NCI-H1092 (cell line): ENCODE measurements at places on chromosomes 3 and 15.

GRCh38 chr15:63089260-63090043 lies 32.2 kb upstream of the LACTB start:
- no peak for DNase-seq

GRCh38 chr3:48463703-48464102 lies 17.2 kb downstream of the ATRIP start:
- DNase-seq, result no peak

- no peak for DNase-seq
These were observed 461.1 kb downstream of the C3orf38 start for GRCh38 chr3:88610820-88611219.

DNA sequence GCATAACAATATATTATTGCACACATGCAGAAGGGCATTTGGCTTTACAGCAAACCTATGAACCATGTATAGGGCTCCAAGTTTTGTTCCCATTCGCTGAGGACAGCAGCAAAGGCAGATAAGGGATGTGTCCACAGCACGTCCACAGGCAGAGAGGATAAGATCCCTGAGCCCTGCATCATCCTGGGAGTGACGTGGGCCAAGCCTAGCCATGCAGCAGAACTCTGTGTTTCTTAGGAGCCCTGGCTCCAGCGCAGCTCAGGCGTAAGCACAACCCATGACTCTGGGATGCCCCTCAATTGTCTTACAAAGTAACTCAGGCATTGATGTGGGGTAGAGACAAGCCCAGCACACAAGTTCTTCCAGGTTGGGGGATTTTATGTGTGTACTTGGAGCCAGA lies 194.3 kb upstream of the CTDSPL start:
- no peak for DNase-seq

GRCh38 chr3:168272343-168272985 lies 176.7 kb upstream of the GOLIM4 start:
- DNase-seq, result no peak

DNA sequence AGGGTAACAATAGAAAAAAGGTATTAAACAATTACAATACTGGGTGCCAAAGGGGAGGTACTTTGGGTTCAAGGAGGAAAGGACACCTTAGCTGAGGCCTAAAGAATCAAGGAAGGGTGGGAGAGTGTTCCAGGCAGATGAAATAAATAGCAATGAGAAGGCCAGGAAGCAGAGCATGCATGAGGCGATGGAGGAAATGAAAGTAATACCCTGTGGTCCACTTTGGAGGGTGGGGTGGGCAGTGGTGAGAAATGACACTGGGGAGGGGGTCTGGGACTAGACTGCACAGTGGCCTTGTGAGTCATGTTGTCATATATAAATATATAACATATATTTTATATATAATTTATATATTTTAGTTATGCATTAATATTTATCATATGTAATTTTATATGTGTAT lies 55.9 kb downstream of the BHLHE40 start:
- DNase-seq, result no peak

DNA sequence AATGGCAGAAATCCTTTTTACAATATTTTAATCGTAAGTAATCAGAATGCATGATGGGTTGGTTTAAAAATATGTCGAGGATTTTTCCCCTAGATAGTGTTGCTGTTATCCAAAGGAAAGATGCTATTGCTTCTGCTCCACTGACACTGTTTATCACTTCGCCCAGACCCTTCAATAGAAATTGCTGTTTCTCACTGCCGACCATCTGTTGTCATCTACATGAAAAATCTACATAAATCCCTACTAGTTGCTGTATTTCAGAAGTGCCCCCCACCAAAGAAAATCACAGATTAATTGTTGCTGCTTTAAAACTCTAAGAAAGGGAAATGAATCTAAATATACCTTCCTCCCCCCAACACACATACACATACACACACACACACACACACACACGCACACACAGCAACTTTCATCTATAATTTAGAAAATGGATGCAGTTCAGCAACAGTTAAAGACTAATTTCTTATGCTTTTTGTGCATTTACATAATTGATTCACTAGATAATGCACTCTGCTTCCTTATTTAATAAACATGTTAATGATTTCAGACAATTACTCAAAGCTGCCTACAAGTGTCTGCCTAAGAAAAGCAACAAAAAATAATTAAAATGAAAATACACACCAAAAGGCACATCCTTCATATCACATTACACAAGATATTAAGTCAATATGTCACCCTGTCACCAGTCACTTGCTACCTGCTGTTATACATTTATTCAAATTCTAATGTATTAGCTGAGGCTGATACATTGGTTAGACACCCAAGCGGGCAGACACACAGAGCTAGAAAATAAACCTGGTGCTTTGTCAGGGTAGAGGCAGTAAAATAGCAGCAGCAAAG lies 82.8 kb downstream of the RORA start:
- no peak for DNase-seq

DNA sequence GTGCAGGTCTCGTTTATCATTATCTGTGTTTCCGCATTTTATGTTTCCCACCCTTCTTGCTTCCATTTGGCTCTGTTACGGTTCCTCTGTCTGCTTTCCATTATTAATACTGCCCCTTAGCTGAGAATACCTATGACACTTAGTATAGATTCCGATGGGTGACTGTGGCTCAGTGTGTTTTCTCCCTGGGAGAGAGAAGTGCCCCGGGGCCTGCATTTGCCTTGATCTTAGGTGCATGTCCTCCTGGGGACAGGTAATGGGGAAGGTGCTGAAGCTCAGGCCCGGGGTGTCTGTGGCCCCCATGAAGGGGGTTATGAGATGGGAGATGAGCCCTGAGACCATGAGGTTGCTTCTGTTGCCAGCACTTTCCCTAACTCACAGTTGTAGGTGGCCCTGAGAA lies 43.4 kb upstream of the PCSK6 start:
- no peak for DNase-seq

DNA sequence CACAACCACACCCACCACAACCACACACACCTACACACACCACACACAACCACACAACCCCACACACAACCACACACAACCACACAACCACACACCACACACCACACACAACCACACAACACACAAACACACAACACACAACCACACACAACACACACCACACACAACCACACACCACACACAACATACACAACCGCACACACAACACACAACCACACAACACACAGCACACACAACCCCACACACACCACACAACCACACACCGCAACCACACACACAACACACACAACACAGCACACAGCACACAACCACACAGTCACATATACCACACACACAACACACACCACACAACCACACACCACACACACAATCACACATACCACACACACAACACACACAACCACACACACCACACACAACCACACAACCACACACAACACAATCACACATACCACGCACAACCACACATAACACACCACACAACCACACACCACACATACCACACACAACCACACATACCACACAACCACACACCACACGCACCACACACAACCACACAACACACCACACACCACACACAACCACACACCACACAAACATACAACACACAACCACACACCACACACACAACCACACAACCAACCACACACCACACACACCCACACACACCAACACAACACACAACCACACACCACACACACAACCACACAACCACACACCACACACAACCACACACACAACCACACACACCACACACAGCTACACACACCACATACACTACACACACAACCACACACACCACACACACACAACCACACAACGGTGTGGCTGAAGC lies 23.7 kb downstream of the CPN2 start:
- no peak for DNase-seq

- DNase-seq, result no peak
These were observed 33.8 kb downstream of the SETMAR start for GRCh38 chr3:4336850-4337546.

- DNase-seq, result no peak
These were observed 139.2 kb upstream of the ADAMTS9 start for GRCh38 chr3:64827019-64827418.

DNA sequence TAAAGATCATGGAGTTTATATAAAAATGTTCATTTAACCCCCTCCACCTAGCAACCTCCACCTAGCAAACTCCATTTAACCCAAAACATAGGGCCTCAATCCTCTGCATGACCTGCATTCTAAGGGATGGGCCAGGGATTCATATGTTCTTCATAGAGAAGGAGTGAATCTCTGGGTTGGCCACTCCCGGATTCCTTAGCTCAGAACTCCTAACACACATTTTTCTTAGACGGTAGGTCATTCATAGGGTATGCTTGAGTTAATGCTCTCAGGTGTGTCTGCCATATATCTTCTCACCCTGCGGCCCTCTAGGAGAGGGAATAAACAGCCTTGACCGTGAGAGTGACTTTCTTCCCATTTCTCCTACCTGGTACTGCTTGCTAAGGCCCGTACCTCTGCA lies 102.0 kb upstream of the IGSF10 start:
- no peak for DNase-seq

DNA sequence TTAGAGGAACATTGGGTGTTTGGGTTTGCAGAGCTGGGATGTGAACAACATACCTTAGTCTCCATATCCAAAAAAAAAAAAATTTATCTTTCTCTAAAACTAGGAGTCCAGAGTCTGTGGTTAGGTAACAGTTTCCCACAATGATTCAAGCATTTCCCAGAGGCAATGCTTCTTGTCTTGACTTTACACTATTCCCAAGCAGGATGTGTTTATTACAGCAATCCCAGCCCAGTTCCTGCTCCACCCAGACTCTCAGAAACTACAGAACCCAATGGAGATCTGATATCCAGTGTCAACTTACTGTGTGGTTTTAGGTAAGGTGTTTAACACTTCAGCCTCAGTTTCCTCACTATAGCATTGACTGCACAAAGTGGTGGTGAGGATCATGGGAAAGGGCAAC lies 2.3 kb upstream of the C3orf62 start:
- no peak for DNase-seq

DNA sequence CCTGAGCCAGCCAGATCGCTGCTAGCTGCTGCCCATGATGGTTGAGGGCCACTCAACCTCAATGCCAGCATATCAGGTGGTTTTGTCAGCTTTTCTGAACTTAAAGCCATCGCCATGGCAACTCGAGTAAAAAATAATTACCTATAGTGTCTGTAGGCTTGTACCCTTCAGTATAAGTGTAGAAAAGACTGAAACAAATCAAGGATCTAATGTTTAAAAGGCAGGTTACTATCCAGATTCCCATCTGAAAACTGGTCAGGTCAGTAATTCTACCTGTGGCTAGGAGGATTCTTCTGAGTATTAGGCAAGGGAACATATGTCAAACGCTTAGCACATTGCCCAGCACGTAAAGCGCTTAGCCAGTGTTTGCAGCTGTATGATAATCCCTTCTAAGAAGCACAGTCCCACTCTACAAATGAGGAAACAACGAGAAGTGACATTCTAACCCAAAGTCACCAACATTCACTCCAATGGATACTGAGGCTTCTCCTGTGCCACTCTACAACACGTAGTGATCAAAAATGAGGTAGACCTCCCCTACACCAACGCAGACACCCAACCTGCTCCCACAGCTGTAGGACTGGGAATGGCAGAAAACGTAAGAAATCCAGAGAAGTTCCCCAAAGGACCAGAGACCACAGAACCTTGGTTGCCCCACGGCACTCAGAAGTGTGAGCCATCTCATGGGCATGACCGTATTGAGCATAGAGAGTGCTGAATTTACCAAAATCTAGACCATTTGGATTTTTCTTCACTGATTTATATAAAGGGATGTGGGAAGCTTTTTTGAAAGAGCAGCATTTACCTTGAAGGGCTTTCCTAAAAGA lies 55.3 kb downstream of the SLTM start:
- no peak for DNase-seq

DNA sequence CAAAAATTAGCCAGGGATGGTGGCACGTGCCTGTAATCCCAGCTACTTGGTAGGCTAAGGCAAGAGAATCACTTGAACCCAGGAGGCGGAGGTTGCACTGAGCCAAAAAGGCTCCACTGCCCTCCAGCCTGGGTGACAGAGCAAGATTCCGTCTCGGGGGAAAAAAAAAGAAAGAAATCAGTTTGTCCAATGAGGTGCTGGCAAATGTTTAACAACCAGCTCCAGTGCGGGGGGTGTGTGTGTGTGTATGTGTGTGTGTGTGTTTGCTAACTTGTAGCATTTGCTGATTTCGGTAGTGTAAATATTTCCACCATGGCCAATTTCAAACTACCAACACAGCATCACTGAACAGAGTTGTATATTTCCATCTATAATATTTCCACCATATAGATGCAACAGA lies 23.8 kb upstream of the IDH2 start:
- no peak for DNase-seq

GRCh38 chr3:131546441-131546840 lies 43.7 kb upstream of the MRPL3 start:
- no peak for DNase-seq
